Spinal cord (tissue), 10 donors: ENCODE measurements at places on chromosomes 6 and 20.
A peak's percentile ranks its signal among the peaks of the same experiment; 100 is the strongest.

DNA sequence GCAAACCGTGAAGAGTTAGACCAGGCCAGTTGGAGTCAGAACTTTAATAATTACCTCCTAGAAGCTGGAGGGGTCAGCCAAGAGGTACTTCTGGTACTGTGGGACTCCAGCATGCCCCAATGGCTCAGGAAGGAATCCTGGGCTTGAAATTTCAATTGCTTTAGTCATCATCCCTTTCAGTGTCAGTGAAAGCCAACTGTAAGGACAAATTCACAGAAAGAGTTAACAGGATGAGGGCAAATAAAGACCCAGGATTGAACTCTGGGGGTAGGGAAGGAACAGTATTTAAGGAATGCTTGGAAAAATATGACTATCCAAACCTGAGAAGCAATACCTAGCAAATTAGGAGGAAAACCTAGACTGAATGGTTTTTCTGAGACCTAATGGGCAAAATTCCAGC, 735.1 kb upstream of the MARCKS start:
- DNase-seq, result no peak

GRCh38 chr6:91415031-91415605, 828.2 kb upstream of the MAP3K7 start:
- DNase-seq, result no peak

DNA sequence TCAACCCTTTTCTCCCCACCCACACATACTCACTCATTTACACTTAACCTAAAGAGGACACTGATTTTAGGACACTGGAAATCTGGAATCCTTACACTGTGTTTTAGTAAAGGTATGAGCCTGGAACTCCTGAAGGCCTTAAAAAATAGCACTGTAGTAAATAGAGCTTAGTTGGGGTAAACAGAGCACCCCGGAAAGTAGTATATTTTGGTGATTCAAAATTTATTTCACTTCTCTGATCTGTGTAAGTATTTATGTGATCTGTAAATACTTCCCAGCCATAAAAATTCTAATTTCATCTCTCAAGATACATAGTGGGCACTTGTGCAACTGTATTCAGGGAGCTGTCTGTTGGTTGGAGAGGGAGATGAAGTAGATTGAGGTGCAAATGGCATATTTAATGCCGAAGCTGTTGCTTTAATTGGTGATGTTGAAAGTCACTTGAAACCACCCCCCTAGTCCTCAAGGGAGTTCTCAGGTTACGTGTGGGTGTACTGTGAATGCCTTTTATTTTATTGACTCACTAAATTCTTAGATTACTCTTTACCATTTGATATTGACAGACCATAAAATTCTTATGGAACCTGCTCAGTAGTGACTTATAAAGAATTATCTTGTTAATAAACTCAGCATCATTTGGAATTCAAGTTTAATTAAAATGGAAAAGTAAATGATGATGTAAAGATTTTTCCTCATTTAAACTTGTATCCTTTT, 154.9 kb downstream of the SOX4 start:
- no peak for DNase-seq

GRCh38 chr6:36731622-36732310, 34.1 kb downstream of the RAB44 start:
- DNase-seq, result no peak

DNA sequence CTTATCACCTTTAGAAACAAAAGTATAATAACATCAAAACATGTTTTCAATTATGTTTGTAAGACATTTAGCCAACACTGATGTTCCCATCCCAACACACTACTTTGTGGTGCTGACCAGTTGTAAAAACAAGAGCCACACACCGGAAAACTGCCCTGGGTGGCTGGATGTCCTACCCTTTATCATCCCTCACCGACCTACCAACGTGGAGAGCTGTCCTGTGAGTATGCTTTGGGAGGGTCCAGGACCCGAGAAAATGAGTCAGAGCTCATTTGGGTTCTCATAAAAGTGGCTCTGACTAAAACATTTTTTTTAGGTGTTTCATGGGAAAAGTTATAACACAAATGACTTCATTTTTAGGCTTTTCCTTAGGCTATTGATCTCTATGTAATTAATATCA, 29.3 kb upstream of the CTAGE9 start:
- DNase-seq, result no peak

- DNase-seq, result no peak
These were observed 14.4 kb upstream of the PPP1R14C start for GRCh38 chr6:150128425-150128824.

DNA sequence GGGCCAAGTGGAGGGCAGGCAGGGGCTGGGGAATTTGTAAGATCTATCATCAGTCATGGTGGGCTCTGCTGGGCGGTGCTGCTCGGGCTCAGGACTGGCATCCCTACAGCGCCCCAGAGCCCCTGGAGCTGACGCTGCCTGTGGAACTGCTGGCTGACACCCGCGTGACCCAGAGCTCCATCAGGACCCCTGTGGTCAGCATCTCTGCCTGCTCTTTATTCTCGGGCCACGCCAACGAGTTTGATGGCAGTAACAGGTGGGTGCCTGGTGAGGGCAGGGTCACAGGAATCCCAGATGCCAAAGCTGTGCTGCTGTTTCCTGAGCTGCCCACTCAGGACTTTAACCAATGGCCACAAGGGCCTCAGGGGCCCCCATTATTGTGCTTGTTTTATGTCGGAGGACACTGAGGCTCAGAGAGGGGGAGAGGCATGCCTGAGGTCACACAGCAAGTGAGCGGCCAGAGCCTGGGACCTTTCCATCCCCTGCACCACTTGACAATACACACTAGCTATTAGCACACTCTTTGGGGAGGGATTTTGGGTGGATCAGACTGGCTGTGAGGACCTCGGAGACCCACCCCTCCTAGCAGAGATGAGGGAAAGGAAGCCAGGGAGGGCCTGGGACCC, 6.3 kb downstream of the BPIFB2 start:
- no peak for DNase-seq

DNA sequence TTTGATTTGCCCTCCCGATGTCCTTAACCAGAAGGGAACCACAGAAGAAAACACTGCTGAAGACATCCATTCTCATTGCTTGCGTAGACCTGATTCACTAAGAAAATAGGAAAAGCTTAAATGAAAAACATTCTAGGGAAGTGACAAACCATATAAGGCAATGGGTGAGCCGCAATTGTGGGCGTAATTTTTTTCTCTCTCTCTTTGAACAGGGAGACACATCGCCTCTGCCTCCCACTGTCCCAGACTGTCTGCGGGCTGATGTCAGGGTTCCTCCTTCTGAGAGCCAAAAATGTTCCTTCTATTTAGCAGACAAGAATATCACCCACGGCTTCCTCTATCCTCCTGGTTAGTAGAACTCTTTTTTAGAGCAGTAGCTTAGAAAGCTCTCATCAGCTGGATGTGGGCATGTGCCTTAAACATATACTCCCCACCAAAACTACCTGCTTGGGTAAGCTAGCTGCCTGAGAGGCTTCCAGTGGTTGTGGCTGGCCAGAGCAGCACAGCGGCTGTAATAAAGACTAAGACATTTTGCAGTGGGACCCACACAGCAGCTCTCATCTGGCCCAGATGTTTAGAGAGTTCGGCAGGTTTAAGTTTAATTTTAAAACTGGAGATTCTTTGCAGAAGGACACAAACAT, 22.7 kb upstream of the CTAGE9 start:
- DNase-seq, result no peak

GRCh38 chr6:324729-325125, 32.4 kb downstream of the DUSP22 start:
- DNase-seq, result no peak

GRCh38 chr6:674406-674805, 17.5 kb upstream of the HUS1B start:
- DNase-seq, result no peak

- no peak for DNase-seq
These were observed 567.8 kb downstream of the GRIK2 start for GRCh38 chr6:101961357-101961756.

DNA sequence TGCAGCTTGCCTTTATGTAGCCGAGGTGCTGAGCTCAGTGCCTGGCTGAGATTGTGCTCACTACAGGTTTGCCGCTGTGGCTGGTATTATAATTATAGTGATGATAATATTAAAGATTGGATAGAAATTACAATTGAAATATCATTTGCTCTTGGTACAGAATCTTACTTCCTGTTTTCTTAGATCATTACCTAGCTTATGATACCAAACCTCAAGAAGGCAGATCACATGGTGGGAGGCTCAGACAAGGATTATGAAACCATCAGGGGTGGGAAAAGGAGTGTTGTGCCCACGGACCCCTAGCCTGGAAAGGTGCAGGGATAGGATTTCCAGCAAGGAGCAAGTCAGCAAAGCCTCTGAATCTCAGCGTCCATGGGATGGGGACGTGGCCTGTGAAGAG, 70.6 kb downstream of the IGF2R start:
- no peak for DNase-seq

- DNase-seq, result peak; percentile 63
These were observed 195.0 kb downstream of the CD83 start for GRCh38 chr6:14312587-14312986.

GRCh38 chr6:150006961-150007464, 18.3 kb downstream of the RAET1L start:
- DNase-seq, result peak; percentile 41

DNA sequence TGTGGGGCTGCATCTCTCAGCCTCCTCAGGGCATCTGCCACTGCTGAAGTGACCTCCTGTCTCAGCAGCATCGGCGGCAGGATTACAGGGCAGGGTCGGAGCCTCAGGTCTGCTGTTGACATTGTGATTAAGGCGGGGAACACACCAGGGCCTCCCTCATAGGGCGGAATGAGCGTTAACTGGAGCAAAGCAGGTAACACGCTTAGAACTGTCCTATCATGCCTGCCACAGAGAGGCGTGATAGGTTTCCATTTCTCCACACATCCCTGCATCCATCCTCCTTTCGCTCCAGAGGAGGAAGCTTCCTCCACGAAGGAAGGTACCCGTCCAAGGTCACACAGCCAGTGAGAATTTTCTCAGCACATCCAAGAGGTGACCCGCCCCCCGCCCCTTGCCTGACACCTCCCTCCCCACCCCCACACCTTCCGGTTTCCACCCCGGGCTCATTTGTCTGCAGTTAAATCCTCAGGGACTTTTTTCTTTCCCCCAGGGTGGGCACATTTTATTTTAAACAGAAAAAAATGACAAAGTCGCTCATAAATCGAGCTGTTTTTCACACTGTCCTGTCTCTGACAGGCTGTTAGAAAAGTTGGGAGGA, 200.8 kb downstream of the TFAP2C start:
- no peak for DNase-seq

GRCh38 chr6:136991646-136992045, 53.1 kb downstream of the IL20RA start:
- DNase-seq, result no peak

- no peak for DNase-seq
These were observed 8.8 kb downstream of the CDKAL1 start for GRCh38 chr6:20542927-20543602.

GRCh38 chr6:130132286-130132701, 90.5 kb downstream of the SAMD3 start:
- DNase-seq, result no peak

- DNase-seq, result no peak
These were observed 3.9 kb upstream of the NRSN1 start for GRCh38 chr6:24122139-24122538.
